ENCODE measurements at places on chromosomes 7 and 10.

- DNase-seq, result no peak
Observed at GRCh38 chr7:27143950-27144780, 684 bp upstream of the HOXA5 start.

GRCh38 chr10:27816320-27816719 is 70.7 kb upstream of the MKX start:
- no peak for DNase-seq

DNA sequence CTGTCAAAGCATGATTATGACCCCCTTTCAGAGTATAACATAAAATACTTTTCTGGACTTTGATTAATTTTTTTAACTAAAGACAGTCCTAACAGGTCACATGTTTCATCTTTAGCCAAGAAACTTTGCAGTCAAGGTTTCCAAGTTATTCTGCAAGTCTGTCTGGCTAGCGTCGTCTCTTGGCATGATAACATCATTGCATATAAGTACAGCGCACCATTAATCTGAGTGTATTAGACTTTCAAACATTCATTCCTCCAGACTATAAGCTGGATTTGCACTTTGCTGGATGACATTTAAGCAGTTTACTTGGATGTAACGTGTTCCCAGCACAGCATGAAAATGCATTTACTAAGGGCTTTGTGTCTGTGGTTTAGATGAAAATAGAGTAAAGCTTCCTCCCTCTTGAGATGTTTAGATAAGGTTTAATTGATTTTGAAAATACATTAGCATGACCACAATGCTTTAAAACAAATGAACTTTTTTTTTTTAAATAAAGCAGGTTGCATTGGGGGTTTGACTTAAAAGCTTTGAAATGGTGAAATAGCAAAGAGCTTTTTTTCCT is 349.0 kb upstream of the MTPN start:
- no peak for DNase-seq

GRCh38 chr10:94641480-94641879 is 42.0 kb upstream of the CYP2C18 start:
- no peak for DNase-seq

- no peak for DNase-seq
Observed at GRCh38 chr10:66931949-66932343, 6.1 kb downstream of the LRRTM3 start.

DNA sequence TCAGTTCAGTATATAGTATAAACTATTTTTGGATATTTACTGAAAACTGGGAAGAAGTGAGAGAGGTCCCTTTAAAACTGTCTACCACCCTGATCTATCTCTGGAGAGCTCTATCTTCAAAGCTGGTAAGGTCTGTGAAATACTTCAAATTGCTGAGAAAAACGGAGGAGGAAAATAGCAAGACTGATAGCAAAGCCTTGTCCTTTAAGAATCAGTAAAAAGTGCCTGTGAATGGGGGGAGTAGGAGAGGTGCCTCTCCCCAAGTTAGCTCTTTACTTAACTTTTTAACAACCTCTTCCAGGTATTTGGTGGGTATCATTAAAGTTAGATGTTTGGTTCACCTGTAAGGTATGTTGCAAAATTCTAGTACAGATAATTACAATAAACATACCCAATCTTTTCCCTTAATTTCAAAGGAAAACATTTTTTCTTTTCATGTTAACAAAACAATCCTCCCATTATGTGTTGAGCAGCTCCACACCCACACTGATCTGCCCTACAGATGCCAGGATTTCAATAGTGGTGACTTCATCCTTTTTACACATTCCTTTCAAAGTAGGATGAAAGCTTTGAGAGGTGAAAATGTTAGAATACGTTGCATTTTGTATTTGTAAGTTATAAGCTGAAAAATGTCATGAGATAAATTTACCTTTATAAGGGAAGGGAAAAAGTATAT is 149.2 kb downstream of the CRPPA start:
- no peak for DNase-seq

DNA sequence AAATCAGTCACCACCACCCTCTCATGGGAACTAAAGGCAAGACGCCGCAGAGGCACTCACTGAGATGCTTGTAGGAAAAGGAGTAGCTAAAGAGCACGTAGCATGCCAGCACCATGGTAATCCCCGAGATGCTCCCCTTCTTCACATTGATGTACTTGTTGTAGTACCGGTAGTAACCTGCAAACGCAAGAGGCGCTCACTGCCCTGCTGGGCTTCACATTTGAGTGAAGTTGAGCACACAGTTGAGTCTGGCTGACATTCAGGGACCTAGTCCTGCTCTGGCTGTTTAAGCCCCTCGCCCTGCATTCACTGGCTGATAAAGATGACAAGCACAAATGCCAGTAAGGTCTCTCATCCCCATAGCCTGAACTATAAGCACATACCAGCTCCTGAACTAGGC is 6.9 kb downstream of the ATP5MF start:
- no peak for DNase-seq

- no peak for DNase-seq
Observed at GRCh38 chr7:94888995-94889523, 18.3 kb upstream of the PPP1R9A start.

DNA sequence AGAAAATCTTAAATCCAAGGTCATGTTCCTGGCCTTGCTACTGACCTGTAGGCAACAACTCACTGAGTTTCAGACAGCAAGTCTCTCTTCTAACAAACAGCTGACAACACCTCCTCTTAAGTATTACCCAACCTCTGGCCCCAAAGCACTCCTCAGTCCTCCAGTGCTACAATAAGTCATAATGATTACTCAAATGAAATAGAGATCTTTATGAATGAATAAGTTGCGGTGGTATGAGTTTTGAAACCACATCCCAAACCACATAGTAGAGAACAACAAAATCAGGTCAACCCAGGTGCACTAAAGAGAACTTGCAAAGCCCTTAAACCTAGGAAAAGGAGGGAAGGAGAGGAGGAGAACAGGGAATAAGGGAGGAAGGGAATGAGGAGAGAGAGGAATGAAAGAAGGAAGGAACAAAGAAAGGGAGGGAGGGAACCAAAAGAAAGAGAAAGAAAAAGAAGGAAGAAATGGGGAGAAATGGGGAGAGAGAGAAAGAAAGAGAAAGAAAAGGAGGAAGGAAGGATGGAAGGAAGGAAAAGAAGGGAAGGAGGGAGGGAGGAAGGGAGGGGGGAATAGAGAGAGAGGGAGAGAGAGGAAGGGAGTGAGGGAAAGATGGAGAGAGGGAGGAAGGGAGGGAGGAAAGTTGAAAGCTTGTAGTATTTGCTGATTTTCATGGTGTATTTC is 142.8 kb upstream of the CALCR start:
- no peak for DNase-seq

GRCh38 chr7:155942226-155942950 is 130.1 kb upstream of the SHH start:
- no peak for DNase-seq

DNA sequence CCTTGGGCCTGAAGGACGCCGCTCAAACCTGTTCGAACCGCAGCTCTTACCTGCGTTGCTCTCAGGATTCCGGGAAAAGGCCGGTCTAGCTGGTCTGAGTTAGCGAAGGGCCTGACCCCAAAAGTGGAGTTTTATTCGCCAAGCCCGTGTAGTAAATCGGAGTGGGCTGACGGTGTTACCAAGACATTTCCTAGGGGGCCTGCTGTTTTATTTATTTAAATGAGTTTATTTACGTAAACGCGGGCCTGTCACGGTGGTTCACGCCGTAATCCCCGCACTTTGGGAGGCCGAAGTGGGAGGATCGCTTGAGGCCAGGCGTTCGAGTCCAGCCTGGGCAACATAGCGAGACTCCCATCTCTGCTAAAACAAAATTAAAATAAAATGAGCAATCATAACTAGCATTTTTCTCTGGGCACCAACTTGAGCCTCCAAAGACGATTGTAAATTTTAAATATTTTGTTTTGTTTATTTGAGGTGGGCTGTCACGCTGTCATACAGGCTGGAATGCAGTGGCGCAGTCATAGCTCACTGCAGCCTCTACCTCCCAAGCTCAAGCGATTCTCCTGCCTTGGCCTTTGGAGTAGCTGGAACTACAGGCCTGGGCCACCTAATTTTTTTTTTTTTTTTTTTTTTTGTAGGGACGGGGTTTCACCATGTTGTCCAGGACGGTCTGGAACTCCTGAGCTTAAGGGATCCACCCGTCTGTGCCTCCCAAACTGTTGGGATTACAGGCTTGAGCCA is 903 bp downstream of the ZNF655 start:
- no peak for DNase-seq

DNA sequence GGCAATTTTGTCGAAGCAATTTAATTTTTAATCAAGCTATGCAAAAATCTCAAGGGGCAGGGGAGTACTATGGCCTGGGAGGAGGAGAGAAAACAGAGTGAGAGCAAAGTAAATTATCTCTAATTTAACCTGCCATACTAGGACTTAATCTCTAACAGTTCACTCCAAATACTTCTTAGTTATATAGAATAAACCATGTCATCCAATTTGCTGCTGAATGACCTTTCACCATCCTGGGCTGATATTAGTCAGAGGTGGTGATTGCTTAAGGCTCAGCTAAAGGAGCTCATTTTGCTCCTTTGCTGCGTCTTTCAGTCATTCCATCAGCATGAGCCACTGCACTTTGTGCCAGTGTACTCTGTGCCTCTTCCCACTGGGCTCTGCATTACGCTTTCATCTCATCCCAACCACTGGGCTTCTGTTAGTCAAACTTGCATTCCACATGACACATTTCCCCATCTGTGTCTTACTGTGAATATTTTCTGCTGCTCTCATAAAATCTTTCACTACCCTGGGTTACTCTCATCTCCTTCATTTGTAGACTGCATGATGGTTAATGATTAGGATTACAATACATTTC is 84.3 kb downstream of the CD36 start:
- no peak for DNase-seq

DNA sequence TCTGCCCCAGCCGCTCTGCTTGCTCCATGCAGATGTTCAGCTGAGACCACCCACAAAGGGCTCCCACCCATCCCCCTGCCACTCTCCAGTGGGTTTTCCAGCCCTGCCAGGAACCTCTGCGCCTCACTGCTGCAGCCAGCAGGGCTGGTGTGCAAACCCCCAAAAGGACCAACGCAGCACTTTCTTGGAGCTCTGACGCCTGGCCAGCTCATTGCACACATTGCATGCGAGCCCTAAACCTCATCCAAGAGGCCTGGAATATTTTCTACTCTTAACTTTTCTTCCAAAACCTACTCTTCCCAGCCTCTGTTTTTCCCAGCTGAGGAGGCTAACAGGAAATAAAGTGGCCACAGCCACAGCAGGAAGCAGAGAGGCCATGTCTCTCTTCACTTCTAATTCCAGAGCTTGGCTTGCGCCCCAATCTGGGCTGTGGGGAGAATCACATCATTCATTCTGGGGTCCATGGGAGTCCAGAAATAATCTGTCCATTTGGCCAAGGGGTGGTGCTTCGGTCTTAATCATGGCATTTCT is 4.6 kb upstream of the FAM170B start:
- DNase-seq, result no peak

DNA sequence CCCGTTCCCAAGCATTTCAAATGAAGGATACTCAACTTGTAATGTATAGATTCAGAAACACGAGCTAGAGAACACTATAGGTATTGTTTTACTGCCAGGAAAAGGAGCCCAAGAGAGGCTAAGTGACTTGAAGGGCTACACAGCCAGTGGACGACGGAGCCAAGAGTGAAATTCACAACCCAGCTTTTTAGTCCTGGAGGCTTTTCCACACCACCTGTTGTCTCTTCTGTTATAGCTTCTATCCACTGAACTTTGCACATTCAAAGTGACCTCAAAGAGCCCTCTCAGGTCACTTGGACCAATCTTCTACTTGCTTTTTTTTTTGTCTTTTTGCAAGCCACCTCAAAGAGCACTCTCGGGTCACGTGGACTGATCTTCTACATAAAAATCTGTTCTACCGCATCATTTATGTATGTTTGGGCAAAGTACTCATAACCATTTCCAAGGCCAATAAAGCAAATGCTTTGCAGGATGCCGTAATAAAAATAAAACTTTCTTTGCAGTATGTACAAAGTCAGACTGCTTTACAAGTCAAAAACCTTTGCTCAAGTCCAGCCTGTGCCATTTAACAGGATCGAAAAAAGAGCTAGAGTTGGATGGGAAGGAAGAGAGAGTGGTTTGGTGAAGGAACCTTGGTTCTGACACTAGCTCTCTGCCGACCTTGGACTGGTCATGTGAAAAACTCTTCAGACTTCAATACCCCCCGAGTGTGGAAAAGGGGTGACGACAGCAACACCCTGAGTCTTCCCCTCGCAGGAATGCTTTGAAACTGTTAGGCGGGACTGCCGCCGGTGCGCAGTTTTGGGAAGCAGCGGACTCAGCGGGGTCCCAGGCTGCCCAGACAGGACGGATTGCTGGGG is 821 bp downstream of the SLC35B4 start:
- no peak for DNase-seq

DNA sequence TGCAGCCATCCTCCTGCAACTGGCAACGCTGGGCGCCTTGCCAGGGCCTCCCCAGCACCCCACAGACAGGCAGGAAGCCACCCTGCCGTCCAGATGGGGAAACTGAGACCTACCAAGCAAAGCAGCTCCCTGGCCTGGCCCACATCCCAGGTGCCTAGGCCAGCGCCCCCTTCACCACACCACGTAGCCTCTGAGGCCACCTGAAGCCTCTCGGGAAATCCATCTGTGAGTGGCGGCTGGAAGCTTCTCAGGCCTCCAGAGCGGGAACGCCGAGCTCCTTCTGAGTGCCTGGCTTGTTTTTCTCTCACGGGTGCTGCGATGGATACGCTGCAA is 58.7 kb downstream of the UNCX start:
- no peak for DNase-seq

DNA sequence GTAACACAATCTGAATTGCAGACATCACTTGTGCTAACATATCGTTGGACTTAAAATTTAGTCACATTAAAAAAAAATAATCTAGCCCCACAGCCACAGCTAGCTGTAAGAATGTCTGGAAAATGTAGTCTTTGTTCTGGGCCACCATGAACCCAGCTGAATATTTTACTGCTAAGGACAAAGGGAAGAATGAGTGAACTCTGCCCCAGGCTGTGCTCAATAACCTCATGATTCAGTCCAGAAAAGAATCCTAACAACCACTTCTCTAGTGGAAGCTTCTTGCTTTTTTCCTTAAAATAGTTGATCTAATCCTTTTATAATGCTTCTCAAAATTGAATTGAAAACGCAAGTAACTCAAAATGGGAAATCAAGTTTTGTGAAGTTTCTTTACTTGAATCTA is 25.6 kb upstream of the SOSTDC1 start:
- DNase-seq, result no peak

DNA sequence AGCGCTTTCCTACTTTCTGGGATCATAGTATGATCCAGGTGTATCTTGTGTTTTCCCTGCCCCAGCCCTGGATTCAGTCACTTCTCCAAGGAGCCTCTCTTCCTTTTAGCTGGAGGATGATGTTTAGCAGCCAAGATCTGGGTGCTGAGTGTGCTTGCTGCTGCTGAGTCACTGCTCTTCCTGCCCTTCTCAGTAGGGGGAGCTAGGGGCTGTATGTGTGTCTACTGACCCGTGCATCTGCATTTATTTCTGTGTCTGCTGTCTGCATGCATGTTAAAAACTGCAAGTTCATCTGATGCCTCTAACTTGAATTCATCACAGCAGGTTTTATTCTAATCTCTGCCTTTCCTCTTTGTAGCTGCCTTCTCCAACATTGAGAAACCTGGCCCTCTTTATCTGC is 31.6 kb downstream of the MGMT start:
- no peak for DNase-seq

GRCh38 chr7:18607025-18607424 is 111.5 kb downstream of the HDAC9 start:
- DNase-seq, result no peak

- DNase-seq, result no peak
Observed at GRCh38 chr10:98357194-98357822, 57.7 kb downstream of the PYROXD2 start.

Measured in activated T-cell treated with anti-CD3 and anti-CD28 coated beads, Interleukin-2, amount 50 U/mL, for 4 hours (primary cell).